ENCODE measurements at places on chromosomes 1 and 21.

- peak; percentile 36 for DNase-seq
Measured at GRCh38 chr1:150765296-150765976, at the start of gene CTSS. CTSS (minus strand) TSS chr1:150765778; CDS start chr1:150764763, 1,015 bp downstream.

DNA sequence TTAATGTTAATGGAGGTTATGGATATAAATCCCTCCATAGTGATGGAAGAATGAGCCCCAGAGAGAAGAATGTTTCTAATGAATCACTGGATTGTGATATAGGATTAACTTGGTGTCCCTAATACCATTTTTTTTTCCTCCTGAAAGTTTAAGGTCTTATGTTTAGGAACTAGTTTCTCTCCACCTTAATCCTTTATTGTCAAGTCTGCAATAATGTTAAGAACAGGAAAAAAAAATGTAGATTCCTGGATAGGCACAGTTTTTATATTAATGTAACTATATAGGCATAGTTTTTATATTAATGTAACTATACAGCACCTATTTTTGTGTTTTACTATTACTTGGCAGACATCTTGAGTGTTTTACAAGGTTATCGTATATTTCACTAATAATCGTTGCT is 34.9 kb downstream of the NFIA start:
- no peak for DNase-seq

GRCh38 chr1:64043288-64043687 is 160.1 kb upstream of the UBE2U start:
- peak; percentile 21 for DNase-seq

GRCh38 chr21:46084709-46085108 is 13.2 kb upstream of the COL6A2 start:
- no peak for DNase-seq

GRCh38 chr1:240991230-240991629 is 365.8 kb downstream of the RGS7 start:
- DNase-seq, result no peak

- DNase-seq, result no peak
Measured at GRCh38 chr1:5974631-5975030, 17.6 kb downstream of the NPHP4 start.

GRCh38 chr1:190320952-190321351 is 156.7 kb downstream of the BRINP3 start:
- DNase-seq, result peak; percentile 41

- DNase-seq, result no peak
Measured at GRCh38 chr1:5490635-5491034, 501.6 kb downstream of the NPHP4 start.

- no peak for DNase-seq
Measured at GRCh38 chr1:14318830-14319229, 279.7 kb upstream of the KAZN start.

DNA sequence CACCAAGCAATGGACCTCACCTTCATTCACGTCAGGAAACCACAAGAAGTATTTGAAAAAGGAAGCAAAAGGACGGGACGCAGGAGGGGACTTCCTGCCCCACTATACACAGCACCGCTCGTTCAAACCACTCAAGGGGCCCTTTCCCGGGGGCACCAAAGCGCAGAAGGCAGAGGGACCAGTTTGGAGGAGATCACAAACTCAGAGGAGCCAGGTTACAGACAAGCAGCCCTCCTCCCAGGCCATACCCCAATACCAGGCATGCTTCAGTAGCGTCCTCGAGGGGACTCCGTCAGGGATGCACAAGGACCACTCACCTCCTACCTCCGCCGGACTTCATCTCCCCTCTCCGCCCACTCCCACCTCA is 685 bp downstream of the CRTC2 start:
- DNase-seq, result no peak

- peak; percentile 11 for DNase-seq
Measured at GRCh38 chr21:33478935-33479678, 667 bp downstream of the TMEM50B start.

Data from fibroblast of skin of abdomen (primary cell).